ENCODE measurements at places on chromosomes 4 and X. TPM values are rescaled to one million over a fixed set of nuclear protein-coding genes. Genes with fewer than 3 reads are reported as not detected.

The GPR119 gene
- not detected for total RNA-seq

The RASSF6 gene
- not detected for total RNA-seq

The HTN1 gene
- total RNA-seq, result not detected

The BST1 gene
- total RNA-seq, result 14.5 TPM

The MAGEC3 gene
- not detected for total RNA-seq

The MAP9 gene
- total RNA-seq, result 7.5 TPM

The CBR4 gene
- 23.0 TPM for total RNA-seq
